Fibroblast of mammary gland (primary cell): ENCODE measurements at places on chromosomes 2 and 18.

- no peak for DNase-seq
Observed at GRCh38 chr2:201064797-201065329, 6.6 kb downstream of the HYCC2 start.

DNA sequence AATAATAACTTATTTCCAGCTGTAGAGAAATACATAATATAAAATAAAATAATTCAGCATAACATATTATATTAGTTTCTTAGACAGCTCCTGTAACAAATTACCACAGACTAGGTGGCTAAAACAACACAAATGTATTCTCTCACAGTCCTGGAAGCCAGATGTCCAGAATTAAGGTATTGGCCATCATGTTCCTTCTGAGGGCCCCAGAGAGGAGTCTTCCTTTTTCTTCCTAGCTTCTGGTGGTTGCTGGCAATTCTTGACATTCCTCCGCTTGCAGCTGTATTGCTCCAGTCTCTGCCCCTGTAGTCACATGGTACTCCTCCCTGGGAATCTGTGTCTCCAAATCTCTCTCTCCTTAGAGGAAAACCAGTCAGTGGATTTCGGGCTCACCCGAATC, 146.8 kb downstream of the RBM43 start:
- DNase-seq: peak; percentile 50

- DNase-seq: no peak
Observed at GRCh38 chr18:2035056-2035455, 536.2 kb downstream of the METTL4 start.

GRCh38 chr2:219286436-219287115, 7.4 kb downstream of the DNAJB2 start:
- DNase-seq: peak; percentile 27

DNA sequence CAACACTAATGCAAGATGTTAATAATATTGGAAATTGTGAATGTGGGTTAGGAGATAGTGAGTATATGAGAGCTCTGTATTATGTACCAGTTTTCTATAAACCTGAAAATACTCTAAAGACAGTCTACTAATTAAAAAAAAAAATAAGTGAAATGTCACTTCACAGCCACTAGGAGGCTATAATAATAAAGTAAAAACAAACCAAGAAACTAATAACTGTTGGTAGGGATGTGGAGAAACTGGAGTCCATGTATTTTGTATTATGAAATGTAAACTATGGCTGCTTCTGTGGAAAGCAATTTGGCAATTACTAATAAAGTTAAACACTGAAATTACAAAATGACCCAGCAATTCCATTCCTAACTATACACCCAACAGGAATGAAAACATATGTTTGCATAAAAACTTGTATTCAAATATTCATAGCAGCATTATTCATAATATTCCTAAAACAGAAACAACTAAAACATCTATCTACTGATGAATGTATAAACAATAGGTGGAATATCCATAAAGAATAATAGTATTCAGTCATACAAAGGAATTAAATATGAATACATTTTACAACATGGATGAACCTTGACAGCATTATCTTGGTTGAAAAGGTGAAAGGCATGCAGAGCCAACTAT, 36.2 kb downstream of the CCDC178 start:
- no peak for DNase-seq

DNA sequence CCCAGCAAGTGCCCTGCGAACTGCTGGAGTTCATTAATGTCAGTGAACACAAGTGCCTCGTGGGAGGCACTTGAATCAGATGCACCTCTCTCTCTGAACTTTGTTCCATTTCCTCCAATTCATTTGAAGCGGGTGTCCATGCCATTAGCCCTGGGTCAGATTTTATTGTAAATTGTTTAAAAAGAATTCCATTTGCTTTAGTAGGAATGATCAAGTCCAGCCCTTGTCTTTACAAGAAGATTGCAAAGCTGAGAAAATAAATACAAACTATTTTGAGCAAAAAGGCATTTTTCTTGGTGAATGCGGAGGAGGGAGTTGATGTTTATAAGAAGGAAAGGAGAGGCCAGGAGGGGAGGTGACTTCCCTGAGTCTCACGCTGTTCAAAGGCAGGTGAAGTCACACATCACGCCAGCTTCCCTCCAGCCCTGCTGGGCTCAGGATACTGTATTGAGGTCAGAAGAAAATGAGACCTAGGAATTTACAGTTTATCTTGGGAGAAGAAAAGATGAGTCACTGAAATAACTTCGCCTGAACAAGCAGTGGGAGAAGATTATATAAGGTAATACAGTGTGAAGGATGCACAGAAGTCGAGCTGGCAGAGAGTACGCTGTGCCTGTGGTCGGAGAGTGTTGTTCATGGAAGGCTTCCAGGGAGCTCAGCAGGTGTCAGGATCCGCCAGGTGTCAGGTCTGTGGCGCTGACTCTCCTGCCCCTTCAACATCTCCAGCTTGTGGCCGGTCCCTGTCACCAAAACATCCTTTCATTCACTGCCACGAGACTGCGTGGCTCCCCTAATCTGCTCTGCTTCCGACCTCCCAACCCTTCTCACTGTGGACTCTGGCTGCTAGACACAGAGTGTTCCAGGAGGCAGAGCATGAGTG, 36.5 kb downstream of the EFR3B start:
- DNase-seq: peak; percentile 70

DNA sequence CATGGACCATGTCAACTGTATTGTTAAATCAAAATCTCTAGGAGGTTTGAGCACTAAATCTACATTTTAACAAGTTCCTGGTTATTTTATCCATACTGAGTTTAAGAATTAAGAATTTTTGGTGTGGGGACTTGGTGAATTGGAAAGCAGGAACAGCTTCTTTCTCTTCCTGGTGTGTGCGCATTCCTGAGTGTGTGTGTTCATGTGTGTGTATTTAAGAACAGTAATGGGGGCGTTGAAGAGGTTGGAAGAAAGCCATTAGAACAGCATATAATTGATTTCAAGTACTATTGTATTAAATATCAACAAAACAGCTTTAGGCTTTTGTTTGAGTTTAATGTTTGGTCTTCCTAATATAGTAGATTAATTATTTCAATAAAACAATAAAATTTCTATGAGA, 801.3 kb upstream of the ID2 start:
- no peak for DNase-seq

DNA sequence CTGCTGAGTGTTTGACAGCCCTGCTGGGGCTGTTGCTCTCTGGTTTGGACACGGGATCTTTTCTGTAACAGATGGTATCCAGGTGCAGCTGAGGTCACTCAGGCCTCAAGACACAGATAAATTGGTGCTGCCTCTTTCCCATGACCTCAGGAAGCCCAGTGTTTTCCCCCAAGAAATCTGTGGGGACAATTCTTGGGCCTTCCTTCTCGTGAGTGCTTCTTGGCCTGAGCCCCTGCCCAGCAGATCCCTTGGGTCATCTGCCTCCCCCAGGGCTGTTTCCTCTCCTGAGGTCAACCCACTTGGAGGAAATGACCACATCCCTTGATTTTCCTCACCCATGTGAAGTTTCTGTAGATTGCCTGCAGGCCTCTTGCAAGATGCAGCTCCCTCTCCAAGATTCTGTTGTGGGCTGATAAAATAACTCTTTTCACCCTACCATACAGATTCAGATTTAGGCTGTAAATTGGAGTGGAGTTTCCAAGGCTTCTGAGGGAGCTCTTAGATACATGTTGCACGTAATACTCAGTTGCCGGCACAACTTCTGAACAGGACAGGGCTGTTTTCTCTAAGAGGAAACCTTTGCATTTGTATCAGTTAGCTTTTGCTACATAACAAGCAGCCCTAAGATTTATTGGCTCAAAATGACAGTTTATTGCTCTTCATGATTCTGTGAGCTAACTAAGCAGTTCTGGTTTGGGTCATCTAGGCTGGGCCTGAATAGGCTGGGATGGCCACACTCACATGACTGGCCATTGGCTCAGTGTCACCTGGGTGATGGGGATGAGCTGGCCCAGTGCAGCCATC, 13.1 kb downstream of the ZAP70 start:
- DNase-seq: peak; percentile 62

DNA sequence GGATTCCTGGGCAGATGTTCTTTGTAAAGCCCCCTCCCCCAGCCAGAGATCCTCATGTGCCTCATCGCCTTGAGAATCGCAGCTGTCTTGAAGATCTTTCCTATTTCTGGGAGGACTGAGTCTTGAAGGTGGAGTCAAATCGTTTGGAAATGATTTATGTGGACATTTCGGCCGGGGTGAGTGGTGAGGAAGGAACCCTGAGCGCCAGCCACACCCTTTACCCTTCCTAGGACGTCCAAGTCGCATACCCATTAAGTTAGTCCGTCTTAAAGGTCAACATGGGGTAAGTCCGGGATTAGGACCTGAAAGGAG, 84.9 kb upstream of the ZCCHC2 start:
- peak; percentile 56 for DNase-seq

DNA sequence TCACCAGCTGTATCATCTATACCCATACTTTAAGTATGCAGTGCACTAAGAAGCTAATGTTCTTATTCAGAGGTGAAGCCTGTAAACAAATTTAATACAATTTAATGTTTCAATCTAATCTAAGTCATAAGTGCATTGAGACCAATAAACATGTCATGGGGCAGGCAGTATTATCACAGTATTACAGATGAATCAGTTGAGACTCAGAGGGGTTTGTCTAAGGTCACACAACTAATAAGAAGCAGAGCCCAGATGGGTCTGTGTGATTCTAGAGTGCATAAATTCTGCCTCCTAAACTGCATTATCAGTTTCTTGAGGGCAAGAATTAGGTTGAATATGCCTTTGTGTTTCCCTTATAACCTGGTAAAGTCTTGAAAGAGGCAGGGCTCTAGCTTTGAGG, 140.9 kb upstream of the RNF152 start:
- peak; percentile 15 for DNase-seq

DNA sequence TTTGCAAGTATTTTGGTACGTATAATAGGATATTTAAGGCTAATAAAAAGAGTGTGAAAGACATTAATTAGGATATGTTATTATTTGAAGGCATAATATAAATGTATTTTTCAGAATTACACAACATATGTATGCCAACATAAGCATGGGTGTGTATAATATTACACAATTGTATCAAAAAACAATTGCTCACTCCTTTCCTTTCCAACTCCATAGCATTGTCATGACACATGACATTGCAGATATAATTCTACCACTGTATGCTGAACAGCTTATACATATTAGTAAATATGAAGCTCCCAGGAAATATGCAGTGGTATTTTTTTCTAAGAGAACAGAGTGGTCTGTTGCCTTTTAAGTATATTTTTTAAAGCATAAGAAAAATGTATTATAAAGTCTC, 593.1 kb downstream of the TMX3 start:
- peak; percentile 46 for DNase-seq

- DNase-seq: no peak
Observed at GRCh38 chr2:222477962-222478608, 53.7 kb downstream of the SGPP2 start.

DNA sequence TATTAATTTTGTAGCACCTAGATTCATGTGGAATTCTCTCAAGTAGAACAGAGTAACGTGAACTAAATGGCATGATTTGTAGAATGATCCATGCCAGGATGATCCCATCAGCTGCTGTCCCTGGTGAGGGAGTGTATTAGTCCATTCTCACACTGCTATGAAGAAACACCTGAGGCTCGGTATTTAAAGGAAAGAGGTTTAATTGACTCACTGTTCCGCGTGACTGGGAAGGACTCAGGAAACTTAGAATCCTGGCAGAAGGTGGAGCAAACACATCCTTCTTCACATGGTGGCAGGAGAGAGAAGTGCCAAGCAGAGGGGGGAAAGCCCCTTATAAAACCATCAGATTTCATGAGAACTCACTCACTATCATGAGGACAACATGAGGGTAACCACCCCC, 312.6 kb downstream of the PTPRM start:
- no peak for DNase-seq

DNA sequence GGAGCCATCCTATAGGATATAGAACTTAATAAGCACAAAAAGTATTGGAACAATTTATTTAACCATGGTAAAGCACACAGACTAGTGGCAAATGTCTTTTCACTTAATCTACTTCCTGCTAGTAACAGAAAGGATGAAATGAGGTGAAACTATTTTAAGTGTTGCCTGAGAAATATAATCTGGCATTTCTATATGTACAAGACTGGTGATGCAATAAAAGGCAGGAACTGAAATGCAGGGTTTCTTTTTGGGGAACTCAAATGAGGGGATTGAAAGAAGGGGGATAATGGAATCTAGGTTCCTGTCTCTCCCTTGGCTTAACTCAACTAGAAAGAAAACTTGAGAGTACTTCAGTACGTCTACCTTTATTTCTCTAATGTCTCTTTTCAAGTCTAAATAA, 122.3 kb downstream of the MEMO1 start:
- DNase-seq: no peak

- DNase-seq: no peak
Observed at GRCh38 chr2:10041711-10042110, 1.6 kb upstream of the KLF11 start.

DNA sequence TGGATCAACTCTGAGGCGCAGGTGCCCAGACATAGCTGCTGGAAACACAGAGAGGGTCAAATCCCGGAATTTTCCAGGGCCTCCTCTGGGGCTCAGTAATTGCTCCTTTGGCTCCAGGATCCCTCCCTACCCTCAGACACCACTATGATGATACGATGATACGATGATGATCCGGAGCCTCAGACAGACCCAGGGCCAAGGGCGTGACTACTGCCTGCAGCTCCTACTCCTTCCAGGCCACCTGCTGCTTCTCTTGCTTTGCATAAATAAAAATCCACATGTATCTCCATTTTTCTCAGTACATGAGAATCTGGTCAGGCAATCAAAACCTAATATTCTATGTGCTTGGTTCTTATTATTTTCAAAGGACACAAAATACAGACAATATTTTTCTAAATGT, 33.7 kb downstream of the MRPL35 start:
- DNase-seq: no peak

DNA sequence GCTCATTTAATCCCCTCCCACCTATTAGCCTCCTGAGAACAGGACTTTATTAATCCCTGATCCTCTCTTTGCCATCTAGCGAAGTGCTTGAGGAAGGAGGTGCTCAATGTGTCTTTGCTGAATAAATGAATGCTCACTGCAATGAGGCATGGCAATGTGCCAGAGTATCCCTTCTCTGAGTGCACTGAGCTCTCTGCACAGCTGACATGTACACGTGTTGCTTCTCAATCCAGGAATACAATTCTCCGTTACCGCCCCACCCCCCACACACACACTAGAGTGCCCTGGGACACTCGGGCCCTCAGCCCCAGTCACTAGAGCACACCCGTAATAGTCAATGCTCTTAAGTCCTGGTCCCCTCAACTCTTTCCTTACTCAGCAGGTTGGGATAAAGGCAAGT, 41.4 kb downstream of the FAM178B start:
- DNase-seq: no peak

GRCh38 chr2:2586068-2586776, 255.1 kb upstream of the MYT1L start:
- DNase-seq: no peak

- no peak for DNase-seq
Observed at GRCh38 chr2:212914392-212914791, 237.0 kb downstream of the IKZF2 start.

DNA sequence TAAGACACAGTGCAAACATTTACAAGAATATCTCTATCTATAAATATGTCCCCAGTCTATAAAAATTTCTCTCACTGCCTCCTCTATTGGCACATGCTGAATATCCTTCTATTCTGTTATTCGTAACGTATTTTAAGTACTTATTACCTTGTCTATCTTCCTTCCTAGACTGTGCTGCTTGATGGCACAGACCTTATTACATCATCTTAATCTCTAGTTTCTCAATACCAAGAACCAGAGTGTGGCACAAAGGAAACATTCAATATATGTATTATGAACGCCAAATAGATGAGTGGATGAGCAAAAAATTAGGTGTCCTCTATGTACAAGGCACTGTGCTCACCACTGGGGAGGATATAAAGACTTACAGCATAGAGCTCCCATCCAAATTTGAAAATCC, 282.8 kb downstream of the NBAS start:
- no peak for DNase-seq
